ENCODE measurements at places on chromosomes 6 and 20.

DNA sequence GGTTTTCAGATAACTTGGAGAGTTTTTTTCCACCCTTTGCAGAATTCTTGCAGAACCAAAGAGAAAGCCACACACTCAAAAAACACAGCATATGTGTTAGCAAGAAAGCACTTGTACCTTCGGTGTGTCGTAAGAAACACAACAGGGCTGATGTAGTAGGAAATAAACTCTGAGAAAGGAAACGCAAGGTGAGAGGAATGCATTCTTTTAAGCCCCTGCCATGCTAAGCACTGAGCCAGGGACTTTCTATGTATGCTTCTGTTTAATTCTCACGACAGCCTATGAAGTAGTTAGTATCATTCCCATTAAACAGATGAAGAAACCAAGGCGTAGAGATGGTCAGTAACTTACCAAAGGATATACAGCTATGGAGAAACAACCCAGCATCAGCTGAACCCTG is 23.1 kb downstream of the NEDD9 start:
- DNase-seq: no peak

DNA sequence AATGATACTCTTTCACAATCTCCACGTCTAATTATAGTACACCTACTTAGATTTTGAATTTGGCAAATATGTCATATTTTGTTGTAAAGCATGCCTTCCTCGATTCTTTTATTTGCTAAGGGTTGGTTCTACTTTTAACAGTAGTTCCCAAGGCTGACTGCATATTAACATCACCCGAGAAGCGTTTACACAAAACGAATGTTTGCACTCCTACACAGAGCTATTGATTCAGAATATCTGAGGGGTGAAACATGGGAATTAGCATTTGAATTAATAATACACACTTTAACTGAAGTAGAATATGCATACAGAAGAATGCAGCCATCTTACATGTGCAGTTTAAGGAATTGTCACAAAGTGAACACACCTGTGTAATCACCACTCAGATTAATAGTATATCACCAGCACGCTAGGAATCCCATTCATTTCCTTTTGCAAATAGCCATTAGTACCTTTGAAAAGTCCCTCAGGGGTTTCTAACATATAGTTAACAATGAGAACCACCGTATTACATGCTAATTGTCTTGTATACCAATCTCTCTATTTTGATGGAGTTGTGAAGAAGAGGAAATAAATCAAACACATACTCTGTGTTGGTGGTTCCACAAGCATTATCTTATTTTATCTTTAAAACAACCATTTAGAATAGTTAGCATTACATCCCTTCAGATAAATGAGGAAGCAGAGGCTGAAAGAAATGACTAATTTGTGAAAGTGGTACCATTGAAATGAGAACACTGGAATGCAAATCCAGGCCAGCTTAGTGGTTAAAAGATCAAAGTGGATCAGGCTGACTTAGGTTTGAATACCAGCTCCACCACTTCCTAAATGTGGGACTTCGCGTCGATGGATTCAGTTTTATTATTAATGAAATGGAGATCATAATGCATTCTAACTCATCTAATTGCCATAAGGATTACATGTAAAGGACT is 317.6 kb downstream of the HDGFL1 start:
- no peak for DNase-seq

GRCh38 chr20:23391707-23392310 is 29.5 kb downstream of the NAPB start:
- no peak for DNase-seq

DNA sequence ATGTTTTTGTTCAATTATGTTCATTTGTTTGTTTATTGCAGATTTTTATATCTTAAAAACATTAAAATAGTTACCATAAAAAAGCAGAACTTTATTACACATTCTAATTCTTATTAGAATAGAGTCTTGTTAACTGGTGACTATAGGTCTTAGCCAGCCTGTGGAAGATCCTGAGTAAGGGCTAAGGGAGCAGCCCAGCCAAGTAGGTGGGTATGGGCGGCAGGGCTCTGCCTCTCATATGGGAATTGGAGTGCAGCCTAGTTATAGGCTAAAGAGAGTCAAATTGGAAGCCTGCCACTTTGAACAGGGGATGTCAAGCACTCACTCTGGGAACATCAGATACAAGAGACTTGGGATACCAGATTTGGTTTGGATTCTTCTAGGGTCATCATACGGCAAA is 10.5 kb upstream of the HSF2 start:
- DNase-seq: no peak

GRCh38 chr6:39992861-39993622 is 58.8 kb upstream of the MOCS1 start:
- no peak for DNase-seq

DNA sequence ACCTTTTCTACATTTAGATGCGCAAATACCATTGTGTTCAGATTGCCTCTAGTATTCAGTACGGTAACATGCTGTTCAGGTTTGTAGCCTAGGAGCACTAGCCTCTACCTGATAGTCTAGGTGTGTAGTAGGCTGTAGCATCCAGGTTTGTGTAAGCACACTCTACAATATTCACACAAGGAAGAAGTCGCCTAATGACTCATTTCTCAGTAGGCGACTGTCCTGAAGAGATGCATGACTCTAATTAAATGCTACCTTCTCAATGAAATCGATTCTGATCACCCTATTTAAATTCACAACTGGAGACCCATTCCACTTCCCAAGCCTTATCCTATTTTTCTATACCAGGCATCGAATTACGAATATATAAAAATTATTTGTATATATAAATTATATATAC is 1.3 kb downstream of the MCUR1 start:
- DNase-seq: no peak

DNA sequence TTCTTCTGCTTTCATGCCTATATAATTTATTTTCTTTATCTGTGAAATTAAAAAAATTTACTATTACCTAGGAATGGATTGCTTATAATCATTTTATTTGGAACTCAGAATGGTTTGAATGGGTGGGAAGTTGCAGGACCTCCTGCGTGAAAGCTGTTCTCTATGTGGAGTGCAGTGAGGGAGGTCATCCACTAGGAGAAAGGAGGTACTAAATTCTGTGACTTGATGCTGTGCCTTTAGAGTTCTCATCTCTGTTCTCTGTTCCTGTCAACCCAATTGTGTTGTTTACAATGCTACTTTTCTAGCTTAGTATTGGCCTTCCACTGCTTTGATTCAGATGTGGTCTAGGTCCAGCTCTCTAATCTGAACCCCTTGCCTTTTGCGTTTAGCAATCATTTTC is 65.0 kb upstream of the HIVEP1 start:
- no peak for DNase-seq

GRCh38 chr20:15794409-15794808 is 778.8 kb downstream of the KIF16B start:
- no peak for DNase-seq

DNA sequence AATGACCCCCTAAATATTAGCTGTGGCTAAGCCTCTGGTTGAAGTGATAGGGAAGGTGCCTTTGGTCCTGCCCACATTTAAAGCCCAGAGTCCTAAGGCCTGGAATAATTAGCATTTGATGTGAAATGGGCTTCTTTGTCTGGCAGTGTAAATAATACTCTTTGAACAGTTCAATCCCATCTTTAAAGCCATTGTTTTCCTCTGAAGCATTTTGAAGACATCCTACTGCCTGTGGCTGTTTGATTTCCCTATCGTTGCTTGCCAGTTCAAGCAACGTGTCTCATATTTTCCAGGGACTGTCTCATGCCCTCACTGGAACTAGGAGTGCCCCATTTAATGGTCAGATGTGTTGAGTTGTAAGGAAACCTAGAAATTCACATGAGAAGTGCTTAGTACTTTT is 89.3 kb upstream of the BTN3A2 start:
- DNase-seq: no peak

DNA sequence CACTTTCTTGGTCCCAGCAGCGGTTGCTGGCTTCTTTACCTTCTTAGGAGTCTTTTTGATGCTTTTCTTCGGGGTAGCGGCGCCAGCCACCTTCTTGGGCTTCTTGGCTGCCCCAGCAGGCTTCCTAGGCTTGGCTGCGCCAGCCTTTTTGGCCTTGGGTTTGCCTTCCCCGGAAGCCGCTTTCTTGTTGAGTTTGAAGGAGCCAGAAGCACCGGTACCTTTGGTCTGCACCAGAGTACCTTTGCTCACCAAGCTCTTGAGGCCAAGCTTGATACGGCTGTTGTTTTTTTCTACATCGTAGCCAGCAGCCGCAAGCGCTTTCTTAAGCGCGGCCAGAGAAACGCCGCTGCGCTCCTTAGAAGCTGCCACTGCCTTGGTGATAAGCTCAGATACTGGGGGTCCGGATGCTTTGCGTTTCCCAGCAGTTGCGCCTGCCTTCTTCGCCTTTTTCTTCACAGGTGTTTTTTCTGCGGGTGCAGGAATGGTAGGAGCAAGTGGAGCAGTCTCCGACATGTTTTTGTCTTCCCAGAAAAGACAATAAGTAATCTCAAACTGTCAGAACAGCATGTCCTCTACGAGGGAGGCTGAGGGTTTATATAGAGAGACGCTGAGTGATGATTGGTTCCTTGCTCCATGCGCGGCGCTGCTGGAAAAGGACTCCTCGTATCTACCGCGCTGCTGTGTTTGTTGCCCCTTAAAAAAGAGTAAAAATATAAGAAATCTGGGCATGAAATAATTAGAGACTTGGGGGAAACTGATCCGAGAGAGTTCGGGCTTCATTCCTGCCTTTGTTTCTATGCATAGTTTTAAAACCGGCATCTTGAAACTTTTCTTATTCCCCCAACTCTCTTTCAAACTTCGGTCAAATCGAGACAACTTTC is 130.3 kb upstream of the BTN3A2 start:
- peak; percentile 59 for DNase-seq

- DNase-seq: no peak
Measured at GRCh38 chr20:61745397-61746146, 320.1 kb downstream of the TAF4 start.

DNA sequence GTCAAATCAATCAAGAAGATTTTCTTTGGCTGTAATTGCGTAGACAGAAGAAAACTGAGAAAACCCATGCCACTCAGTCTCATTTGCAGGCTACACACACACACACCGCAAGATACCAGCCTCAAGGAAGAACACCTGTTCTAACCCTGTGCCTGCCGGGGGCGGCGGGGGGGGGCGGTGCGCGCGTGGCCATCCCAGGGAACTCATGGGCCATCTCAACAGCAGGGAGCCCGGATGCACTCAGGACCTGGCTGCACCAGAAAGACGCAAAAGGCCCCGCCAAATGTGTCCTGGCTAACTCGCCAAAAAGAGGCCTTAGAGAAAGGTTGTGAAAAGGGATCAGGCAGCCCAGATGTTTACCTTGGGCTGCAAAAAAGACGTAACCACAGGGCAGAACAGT is 2.1 kb downstream of the B3GAT2 start:
- no peak for DNase-seq

DNA sequence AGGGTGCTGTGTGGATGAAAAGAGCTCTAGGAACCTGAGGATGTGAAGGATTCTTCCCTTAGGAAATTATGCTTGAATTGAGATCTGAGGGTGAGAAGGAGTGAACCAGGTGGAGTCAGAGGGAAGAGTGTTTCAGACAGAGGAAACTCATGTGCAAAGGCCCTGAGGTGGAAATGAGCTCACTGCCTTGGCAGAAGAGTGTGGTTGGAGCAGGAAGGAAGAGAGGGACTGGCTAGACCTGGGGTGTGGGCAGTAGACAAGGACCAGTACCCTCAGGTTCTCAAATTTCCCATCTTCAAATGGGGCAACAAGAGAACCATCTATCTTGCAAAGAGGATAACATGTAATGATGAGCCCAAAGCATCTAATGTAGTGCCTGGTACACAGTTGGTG is 24.0 kb upstream of the GTSF1L start:
- DNase-seq: no peak

- no peak for DNase-seq
Measured at GRCh38 chr20:39103732-39104131, 141.6 kb downstream of the DHX35 start.

GRCh38 chr6:43219119-43219518 is 10.2 kb downstream of the DNPH1 start:
- no peak for DNase-seq

DNA sequence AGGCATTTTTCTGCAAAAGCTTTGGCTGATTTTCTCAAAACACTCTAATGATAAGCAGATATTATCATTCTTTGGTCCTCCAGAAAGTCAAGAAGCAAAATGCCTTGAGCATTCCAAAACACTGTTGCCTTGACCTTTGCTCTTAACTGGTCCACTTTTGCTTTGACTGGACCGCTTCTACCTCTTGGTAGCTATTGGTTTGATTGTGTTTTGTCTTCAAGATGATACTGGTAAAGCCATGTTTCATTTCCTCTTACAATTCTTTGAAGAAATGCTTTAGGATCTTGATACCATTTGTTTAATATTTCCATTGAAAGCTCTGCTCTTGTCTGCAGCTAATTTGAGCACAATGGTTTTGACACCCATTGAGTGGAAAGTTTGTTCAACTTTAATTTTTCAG is 35.6 kb upstream of the SDHAF4 start:
- no peak for DNase-seq

DNA sequence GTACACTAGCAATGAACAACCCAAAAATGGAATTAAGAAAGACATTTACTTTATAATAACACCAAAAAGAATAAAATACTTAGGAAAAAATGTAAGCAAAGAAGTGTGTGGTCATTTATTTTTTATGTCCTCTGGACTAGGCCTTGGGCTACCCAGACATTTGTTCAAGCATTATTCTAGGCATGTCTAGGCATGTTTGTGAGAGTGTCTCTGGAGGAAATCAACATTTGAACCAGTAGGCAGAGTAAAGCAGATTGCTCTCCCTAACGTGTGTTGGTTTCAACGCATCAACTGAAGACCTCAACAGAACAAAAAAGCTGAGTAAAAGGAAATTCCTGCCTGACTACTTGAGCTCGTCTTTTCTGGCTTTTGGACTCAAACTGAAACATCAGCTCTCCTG is 84.5 kb downstream of the ANKEF1 start:
- no peak for DNase-seq

DNA sequence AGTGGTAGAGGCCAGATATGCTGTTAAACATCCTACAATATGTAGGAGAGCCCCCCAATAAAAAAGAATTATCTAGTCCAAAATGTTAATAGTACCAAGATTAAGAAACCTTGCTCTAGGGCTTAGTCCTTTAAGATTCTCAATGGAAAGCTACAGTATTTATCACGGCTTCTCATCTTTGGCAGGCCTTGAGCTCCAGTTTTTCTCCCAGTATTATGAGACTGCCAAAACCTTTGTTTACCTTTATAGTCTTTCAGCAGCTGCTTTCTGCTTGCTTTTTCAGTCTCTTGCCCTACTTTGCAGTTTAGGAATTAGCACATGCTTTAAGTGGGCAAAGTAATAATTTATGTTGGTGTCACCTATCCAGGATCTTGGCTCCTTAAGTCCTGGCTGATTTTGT is 59.7 kb downstream of the NHLRC1 start:
- DNase-seq: no peak

DNA sequence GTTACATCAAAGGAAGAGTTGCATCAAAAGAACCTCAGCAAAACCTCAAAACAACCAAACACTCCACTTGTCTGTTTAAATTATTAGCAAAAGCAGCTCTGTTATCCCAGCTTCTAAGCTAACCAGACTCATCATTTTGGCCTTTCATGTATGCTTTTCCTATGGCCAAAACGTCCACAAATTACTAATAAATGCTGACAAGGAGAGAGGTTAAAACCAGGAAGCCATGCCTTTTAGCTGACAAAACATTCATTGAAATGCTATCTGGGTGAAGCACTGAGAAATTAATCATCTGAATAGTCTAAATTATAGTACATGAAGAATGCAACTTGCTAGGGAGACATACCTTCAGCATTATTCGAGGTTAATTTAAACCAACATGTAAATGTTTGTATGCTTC is 80.6 kb downstream of the LAMA2 start:
- no peak for DNase-seq

Data from globus pallidus (tissue), 1 donor.